Liver (tissue), 10 donors: ENCODE measurements at places on chromosomes 3 and 15.

DNA sequence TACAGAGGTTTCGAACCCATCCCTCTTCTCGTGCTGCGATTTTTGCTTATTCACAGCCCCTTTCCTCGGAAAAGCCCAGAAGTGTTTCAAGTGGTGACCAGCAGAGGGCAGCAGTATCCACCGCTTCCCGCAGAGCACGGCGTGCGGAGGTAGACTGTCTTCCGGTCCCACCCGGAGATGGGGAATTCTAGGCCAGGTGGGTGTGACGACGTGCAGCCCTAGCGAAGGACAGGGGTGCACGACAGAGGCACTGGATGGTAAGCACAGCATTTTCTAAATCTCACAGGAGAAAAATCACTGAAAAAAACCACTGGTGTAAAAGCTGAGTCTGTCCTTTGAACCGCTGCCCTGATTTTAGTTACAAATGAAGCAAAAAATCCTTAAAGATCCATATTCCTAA is 7.4 kb upstream of the PSMD6 start:
- peak; percentile 78 for DNase-seq

- DNase-seq, result no peak
Measured at GRCh38 chr3:146679995-146680394, 74.8 kb upstream of the PLSCR5 start.

DNA sequence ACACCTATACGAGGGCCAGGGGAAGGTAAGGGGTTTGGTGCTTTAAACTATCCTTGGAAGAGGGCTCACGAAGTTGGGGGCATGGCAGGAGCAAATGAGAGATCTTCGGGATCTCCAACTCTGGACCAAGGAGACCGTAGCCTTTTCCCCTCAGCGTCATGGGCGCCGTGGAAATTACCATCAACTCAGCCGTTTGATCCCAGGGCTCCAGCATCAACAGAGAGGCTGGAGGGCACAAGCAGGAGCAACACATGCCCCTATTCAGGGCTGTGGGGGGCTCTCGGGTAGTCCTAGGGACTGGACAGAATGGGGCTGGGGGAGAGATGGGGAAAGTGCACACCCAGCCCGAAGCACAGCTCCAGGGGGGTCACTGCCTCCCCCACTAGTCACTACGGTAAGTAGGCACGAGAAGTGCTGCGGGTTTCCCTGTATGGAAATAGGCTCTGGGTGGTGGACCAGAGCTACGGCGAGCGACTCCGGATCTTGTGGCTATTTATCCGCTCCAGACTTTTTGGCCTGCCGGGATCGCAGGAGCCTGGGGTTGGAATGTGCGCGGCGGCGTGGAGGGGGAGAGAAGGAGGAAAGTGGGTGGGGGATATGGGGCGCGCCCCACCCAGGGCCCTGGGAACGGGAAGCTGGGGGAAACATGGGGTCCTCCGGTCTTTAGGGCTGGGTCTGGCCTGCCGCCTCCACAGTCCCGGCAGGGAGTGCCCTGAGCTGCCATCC is 539 bp upstream of the LAMB2 start:
- peak; percentile 70 for DNase-seq

DNA sequence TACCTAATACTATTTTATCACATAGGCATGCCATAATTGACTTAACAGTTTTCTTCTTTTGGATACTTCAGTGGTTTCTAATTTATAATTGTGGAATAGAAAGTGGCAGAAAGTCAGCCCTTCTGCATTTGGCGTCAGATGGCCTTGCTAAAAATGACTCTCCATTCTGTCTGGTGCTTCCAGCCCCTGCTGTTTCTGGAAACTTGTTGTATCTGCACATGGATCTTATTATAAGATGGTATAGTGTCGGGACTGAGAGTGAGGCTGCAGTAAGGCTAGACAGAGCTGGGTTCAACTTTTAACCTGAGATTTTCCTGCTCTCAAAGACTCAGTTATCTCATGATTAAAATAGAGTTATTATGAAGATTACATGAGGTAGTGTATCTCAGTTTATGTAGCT is 74.8 kb upstream of the WDR72 start:
- no peak for DNase-seq

- DNase-seq, result no peak
Measured at GRCh38 chr15:67196672-67197363, 57.6 kb downstream of the AAGAB start.

GRCh38 chr3:24523988-24524727 is 29.5 kb upstream of the THRB start:
- DNase-seq, result no peak

DNA sequence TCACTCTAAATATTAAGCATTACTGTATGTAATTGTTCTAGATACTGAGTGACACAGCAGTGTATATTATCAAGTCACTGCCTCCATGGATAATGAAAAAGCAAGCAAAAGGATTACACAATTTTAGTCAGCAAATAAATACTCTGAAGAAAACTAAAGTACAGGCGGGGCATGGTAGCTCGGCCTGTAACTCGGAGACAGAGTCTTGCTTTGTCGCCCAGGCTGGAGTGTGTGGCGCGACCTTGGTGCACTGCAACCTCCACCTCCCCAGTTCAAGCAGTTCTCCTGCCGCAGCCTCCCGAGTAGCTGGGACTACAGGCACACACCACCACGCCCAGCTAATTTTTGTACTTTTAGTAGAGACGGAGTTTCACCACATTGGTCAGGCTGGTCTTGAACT is 32.7 kb downstream of the RBM6 start:
- DNase-seq, result no peak

GRCh38 chr15:73678498-73678897 is 5.7 kb upstream of the CD276 start:
- DNase-seq, result no peak

DNA sequence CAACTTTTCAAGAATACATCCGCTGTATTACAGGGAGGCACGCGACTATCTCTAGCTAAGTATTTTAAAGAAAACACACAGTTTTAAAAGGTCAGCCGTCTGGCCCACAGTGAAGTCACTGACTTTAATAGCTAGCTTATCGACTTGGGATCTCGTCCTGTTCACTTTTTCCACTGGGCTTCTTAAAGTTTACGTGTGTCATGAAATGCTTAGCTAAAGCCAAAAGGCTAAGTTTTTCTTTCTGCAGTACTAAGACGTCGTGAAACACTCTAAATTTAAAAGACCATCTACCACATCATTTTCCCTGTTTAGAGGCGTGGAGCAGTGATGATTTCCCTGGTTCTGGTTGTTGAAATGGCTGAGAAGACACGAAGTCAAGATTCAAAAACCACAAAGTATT is 27.1 kb downstream of the LRIG1 start:
- no peak for DNase-seq

DNA sequence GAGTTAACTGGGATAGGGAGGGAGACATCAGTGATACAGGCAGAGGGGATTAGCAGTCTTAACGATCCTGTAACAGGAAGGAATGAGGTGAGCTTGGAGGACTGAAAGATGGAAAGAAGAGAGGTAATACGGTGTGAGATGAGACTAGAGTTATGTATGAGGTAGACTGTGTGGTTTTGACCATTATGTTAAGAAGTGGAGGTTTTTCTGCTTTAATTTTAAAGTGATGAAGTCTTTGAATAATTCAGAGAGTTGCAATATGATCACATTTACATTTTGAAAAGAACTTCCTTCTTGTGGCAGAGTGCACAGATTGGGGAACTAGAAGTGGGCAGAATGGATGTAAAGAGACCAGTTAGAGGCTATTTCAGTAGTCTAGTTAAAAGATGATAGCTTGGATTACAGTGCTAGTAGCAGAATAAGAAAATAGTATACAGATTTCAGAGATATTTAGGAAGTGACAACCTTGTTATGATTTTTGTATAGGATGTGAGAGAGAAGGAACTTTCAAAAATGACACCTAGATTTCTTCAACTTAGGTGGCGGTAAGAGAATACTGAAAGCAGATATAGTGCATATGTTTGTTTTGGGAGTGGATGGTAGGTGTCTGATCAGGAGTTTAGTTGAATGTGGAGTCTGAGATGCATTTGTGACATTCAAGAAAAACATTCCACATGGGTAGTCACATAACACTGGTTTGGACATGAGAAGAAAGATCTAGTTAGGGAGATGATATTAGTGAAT is 40.5 kb downstream of the STT3B start:
- no peak for DNase-seq

- DNase-seq, result no peak
Measured at GRCh38 chr3:8642001-8642400, 2.6 kb downstream of the SSUH2 start.

DNA sequence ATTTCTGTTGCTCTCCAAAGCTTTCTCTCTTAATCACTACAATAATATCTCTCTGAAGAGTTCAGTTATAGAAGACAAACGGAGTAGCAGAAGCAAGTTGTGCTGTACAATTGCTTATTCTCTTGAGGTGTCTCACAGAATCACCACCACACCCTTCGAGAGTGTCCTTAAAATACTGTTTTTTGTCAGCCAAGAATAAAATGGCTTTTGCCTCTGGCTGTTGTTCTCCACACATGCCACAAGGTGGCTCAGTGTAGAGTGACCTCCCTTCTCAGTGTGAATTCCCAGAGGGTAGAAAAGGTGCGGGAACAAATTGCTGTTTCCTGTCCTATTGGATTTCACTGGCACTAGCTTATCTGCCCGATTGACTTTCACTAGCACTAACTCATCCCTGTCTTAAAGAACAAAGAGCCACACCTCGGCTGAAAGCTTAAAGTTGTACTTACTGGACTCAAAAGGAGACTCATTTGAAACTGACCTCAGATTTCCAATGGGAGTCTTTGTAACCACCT is 134.2 kb upstream of the SATB1 start:
- no peak for DNase-seq

- no peak for DNase-seq
Measured at GRCh38 chr3:140020541-140020940, 85.6 kb downstream of the CLSTN2 start.

GRCh38 chr15:57085267-57085666 is 166.8 kb downstream of the TCF12 start:
- DNase-seq, result no peak

DNA sequence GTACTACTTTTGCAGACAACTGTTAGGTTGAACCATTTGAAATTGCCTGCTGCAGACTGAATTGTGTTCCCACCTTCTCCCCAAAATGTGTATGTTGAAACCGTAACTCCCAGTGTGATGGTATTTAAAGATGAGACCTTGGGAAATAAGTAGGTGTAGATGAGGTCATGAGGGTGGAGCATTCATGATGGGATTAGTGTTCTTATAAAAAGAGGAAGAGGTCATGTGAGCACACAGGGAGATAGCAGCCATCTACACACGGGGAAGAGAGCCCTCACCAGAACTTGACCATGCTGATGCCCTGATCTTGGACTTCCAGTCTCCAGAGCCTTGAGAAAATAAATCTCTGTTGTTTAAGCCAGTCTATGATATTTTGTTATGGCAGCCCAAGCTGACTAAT is 17.4 kb upstream of the FHIT start:
- DNase-seq, result no peak

GRCh38 chr15:76153241-76154197 is 93.7 kb downstream of the TMEM266 start:
- no peak for DNase-seq

DNA sequence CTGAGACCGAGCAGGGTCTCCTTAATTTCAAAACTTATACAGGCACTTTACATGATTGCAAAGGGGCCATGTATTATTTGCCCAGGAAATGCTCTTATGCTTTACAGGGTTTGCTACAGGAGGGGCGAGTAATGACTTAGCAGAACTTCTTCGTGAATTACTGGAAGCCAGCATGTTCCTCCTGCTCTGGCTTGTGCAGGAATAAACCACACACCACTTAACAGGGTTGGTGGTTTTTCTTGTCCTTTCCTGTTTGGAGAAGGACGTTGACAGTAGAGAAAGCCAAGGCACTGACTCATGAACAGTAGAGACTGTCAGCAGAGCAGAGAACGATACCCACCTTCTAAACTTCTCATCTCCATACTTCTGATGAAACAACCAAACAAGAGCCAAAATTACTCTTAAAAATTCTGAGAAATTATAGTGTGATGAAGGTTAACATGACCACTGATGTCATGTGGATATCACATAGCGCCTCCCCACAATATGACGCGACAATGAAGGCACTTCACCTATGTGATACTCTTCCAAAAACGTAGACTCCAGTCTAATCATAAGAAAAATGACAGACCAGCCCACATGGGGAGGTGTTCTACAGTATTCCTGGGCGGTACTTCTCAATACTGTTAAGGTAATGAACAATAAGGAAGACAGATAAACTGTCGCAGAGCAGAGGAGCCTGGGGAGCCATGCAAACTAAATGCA is 24.7 kb upstream of the MCTP2 start:
- no peak for DNase-seq

GRCh38 chr3:117526470-117527079 is 817.0 kb downstream of the TUSC7 start:
- no peak for DNase-seq

DNA sequence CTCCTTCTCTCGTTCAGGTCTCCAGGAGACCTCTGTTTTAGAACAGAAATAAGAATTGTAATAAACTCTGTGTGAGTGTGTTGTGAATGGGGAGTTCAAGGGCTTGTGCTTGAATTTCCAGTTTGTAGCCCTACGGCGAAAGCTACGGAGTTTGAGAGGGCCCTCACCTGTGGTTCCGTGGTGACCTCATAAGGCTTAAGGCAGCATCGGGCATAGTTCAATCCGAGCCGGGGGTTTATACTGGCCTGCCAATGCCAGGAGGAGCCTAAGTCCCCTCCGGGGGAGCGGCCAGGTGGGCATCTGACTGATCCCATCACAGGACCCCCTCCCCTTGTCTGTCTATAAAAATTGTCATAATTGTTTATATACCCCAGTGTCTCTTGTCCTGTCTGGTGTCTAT is 43.7 kb downstream of the ZBTB11 start:
- DNase-seq, result no peak

DNA sequence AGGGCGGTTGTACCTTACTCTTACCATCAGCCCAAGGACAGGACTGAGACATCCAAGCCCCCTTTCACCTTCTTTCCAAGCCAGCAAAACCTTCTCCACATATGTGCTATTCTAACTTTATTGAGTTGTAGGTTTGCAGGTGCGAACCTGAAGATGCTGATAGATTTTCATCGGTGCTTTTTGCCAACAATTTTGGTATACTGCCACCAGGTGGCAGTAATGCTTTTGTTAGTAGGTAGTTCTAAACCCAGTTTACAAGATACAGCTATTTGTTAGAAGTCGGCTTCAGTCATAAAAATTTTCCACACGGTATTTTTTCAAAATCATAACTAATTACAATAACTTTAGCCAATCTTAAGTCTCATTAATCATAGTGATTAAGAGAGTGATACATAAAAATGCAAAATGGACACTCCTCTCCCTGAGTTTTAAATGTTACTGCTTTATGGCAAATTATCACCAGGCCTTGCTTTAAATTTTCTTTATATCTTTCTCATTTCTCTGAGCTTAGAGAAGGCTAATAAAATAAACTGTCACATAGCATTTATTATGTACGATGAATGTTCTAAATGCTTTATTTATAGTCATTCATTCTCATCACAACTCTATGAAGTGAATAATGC is 636 bp downstream of the TBC1D21 start:
- DNase-seq, result no peak

DNA sequence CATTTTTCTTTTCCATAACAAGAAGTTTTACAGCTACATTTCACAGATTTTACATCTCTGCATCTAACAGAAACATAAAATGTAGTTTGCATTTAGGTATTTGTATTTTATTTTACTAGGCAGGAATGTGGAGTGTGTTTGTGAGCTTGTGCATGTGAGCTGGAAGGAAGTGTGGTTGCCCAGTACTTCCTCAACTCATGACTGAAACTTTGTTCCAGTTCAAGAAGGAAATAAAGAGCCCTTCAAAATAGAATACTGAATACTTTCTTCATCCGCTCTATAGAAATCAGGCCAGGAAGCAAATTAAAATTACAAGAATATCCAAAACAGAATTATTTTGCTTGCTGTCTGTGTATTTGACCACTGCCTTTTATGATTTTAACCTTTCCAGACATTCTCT is 81.3 kb downstream of the CHL1 start:
- no peak for DNase-seq
